Stimulated activated CD4-positive, alpha-beta T cell treated with anti-CD3 and anti-CD28 coated beads, Interleukin-15, amount 100 ng/mL, for 48 hours (primary cell): ENCODE measurements at places on chromosomes 5 and 9.

GRCh38 chr5:86482008-86482407 lies 135.7 kb upstream of the COX7C start:
- no peak for DNase-seq

DNA sequence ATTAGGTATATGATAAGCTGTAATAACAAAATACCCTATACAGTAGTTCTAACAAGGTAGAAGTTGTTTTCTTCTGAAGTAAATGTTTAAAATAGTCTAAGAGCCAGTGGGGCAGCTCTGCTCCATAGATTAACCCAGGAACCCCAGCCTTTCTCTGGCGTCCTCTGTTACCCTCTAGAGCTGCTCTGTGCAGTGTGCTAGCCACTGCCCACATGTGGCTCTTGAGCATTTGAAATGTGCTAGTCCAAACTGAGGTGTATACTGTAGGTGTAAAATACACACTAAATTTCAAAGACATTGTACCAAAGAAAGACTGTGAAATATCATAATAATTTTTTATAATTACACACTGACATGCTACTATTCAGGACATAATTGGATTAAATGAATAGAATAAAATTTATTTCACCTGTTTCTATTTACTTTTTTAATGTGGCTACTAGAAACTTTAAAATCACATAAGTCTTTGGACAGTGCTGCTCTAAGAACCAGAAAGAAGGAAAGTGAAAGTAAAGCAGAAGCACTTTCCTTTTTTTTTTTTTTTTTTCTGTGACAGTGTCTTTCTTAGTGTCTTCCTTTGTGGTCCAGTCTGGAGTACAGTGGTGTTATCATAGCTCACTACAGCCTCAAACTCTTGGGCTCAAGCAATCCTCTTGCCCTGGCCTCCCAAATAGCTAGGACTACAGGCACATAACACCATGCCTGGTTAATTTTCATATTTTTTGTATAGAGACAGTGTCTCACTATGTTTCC lies 39.3 kb downstream of the RAI14 start:
- DNase-seq = no peak

DNA sequence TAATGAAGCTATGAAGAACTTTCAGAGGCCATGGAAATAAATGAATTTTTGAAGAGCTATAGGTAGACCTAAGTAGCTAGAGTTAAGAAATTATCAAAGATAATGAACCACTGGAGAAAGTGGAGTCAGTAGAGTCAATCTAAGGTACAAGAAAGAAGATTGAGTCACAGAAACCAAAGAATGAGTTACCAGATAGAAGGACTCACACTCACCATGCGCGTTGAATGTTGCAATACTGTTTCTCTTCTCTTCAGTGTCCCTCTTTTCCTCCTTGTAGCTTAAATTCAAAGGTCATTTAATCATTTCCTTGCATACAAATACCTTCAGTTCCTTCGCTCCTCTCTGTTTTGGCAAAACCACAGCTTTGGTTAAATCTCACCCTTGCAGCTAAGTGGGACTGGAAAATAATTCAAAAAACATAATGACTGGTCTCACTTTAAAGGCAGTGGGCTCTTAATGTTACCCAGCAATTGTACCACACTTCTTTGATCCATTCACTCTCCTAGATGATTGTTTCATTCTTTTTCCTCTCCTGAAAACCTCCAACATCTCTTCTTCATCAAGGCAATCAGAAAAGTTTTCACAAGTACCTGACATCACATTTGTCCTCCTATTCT lies 58.3 kb downstream of the NIPBL start:
- no peak for DNase-seq

DNA sequence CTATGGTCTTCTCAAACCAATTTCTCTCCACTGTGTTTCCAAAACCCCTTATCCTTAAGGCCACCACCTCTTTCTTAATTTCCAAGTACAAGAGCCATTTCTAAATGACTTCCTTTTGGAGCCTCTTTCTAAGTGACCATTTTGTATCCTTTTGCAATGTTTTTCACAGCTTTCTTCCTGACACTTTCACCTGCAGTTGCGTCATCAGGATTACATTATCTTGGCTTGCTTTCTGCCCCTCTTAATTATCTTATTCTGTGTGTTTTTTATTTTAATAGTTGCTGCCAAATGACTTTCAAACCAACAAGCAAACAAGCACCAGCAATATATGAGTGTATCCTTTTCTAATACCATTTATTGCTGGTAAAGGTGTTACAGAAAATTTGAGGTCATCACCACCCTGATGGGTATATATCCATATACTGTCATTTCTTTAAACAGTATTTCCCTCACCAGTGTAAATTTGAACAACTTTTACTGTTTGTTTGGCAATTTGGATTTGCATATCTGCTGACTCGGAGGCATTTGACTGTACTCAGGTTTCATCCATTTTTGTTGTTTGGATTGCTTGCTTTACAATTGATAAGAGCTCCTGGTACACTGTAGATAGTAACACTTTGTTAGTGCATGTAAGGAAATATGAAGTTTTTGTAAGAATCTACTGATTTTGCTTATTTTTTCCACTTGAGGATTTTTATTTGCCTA lies 5.4 kb upstream of the ANXA1 start:
- DNase-seq = no peak

DNA sequence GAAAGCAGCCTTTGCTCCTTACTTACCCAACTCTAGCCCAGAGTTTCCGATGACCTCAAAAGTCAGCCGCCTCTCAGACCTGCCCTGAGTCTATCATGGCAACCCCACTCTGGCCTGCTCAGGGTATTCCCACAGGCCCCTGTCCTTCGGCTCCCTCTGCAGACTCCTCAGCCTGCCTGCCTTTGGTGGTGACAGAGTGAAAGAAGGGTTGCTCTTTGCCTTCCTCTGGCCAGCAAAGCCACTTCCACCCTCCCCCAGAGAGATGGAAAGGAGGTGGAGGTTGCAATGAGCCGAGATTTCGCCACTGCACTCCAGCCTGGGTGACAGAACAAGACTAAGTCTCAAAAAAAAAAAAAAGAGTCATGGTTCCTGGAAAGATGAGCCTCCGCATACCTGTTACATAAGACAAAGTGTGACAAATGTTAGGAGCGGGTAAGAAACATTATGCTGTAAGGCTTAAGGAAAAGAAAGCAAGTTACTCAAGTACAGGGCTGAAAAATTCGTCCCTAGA lies 2.3 kb upstream of the SMIM33 start:
- no peak for DNase-seq
